ENCODE measurements at places on chromosomes 5 and 9. TPM values are rescaled to one million over a fixed set of nuclear protein-coding genes. Genes with fewer than 3 reads are reported as not detected.

GRCh38 chr9:21477466-21477865 is 4.6 kb downstream of the IFNE start:
- DNase-seq, result no peak
- no peak overlapping the region for H3K27ac ChIP-seq
- H3K4me1 ChIP-seq, result no peaks in the 10 kb centered on the region
- H3K27me3 ChIP-seq, result peaks cover 4% of the 10 kb centered on the region

GRCh38 chr9:4235420-4235819 is 64.4 kb downstream of the GLIS3 start:
- H3K27ac ChIP-seq, result peak overlapping the region; percentile 65
- H3K4me1 ChIP-seq, result peaks cover 5% of the 10 kb centered on the region
- H3K36me3 ChIP-seq, result no peaks in the 10 kb centered on the region
- H3K4me3 ChIP-seq, result no peak overlapping the region
- DNase-seq, result no peak

GRCh38 chr5:607541-608428 is 4.4 kb upstream of the CEP72 start:
- peaks cover 4% of the 10 kb centered on the region for H3K27me3 ChIP-seq
- no peak overlapping the region for H3K27ac ChIP-seq
- H3K4me1 ChIP-seq, result no peaks in the 10 kb centered on the region
- no peak overlapping the region for H3K4me3 ChIP-seq

Gene IL9
- polyA plus RNA-seq, result not detected

Gene ST6GALNAC6
- 50.2 TPM for polyA plus RNA-seq

Gene THG1L
- polyA plus RNA-seq, result 26.4 TPM

DNA sequence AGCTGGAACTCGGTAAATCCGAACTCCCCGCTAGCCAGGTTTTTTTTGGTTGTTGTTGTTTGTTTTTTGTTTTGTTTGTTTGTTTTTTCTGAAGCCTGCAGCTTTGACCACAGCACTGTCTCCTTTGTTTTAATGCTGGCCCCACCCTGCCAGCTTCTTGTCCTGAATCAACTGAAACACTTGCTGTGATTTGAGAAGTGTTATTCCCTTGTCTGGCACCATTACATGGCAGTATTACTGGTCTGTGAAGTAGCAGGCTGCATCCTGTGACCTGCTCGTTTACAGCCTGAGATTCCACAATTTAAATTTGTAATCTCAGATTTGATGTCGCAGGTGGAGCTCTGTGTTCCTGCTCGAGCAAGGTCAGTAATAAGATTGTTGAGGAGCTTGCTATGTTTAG is 1.4 kb upstream of the SLC36A2 start:
- no peak overlapping the region for H3K27ac ChIP-seq
- H3K4me3 ChIP-seq, result no peak overlapping the region
- no peaks in the 10 kb centered on the region for H3K4me1 ChIP-seq

DNA sequence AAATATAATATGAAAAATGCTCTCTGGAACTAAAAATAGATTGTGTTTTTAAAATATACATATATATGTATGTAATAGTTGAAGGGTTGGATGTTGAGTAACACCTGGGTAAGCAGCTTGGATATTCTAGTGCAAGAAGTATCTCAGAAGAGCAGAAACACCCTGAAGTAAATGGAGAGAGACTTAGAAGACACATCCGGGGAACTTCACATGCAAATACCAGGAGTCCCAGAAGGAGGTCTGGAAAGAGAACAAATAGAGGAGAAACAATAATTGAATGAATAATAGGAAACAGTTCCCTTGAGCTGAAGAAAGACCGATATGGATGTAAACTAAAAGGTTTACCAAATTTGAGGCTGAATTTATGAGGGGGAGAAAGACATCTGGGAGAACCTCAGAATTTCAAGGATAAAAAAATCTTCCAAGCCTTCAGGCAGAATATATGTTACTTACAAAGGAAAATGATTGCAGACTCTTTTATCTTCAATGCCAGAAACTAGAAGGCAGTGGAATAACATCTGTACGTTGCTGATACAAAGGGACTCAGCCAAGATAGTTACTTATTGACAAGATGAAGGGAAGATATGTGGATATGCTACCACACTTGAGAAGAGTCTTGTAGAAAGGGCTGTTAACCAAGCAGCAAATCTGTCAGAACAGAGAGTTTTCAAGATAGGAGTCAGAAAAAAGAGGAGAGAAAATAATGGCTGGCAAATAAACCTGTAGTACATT is 42.7 kb downstream of the HSDL2 start:
- H3K4me3 ChIP-seq, result no peak overlapping the region
- no peaks in the 10 kb centered on the region for H3K4me1 ChIP-seq
- no peaks in the 10 kb centered on the region for H3K36me3 ChIP-seq
- no peaks in the 10 kb centered on the region for H3K27me3 ChIP-seq
- no peak overlapping the region for H3K27ac ChIP-seq

DNA sequence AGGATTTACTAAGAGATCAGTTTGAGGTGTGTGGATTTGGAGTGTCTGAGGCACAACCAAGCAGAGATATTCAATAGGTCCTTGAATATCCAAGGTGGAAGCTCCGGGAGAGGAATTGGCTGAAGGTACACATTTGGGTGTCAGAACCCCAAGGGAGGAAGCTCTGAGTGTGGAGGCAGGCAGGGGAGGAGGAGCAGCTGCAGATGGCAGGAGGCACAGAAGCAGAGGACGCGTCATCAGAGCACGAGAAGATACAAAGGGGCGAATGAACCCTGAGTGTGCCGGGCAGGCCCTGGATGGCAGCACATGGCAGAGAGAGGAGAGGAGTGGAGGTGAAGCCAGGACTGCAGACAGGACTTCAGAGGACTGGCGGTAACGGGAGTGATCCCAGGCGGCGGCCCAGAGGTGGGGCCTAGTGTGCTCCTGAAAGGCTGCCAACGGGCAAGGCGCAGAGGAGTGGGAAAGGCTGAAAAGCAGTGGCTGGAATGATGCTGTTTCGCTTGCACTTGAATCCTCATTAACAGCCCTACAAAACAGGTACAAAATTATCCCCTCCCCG is 179.8 kb downstream of the FANCC start:
- H3K4me3 ChIP-seq, result no peak overlapping the region
- no peaks in the 10 kb centered on the region for H3K4me1 ChIP-seq

DNA sequence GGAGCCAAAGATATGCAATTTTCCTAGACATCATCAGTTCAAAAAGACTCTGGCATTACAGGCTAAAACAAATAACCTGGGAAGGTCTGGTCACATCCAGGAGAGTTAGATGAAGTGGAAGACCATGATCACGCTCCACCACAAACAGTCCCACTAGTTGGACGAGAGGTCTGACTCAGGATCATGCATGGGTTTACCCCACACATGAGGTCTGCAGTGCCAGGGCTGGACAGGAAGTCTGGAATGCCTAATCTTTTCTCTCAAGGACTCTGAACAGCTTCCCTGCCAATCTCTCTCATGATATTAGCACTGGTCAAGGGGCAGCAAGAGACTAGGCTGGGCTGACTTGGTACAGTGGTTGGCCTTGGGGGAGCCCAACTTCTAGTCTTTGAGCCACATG is 7.1 kb downstream of the PRUNE2 start:
- no peak for DNase-seq
- H3K27me3 ChIP-seq, result no peaks in the 10 kb centered on the region
- H3K4me1 ChIP-seq, result no peaks in the 10 kb centered on the region
- no peaks in the 10 kb centered on the region for H3K36me3 ChIP-seq

Gene RFESD
- 5.8 TPM for polyA plus RNA-seq

DNA sequence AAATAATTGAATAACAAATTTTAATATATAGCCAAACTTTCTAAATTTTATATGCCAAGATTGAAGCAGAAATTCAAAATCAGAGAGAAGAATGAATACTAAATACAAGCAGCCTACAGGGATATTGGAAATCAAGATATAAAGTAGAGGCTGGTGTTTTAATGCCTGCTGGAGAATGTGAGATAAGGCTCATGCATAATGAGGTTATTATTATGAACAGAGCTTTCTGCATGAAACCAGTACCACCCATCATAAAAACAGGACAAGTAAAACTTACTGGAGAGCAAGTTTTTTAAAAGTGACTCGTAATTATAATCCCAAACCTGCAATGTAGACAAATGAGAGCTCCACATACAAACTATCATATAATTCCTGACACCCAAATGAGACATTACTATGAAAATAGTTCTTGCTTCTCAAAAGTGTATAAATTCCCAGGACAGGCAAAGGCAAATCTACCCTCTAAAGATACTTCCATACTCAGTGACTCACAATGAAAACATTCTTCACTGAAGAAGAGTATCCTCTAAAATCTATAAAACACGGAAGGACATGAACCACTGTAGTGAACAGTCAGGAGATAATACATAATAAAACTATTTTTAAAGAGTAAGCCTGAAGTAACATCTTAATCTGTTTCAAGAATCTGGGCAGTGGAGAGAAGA is 532.0 kb upstream of the GRAMD2B start:
- no peaks in the 10 kb centered on the region for H3K36me3 ChIP-seq
- no peak for DNase-seq
- no peak overlapping the region for H3K27ac ChIP-seq
- no peaks in the 10 kb centered on the region for H3K4me1 ChIP-seq
- H3K4me3 ChIP-seq, result no peak overlapping the region
- H3K27me3 ChIP-seq, result no peaks in the 10 kb centered on the region

Gene PCDHB3
- polyA plus RNA-seq, result 2.2 TPM

DNA sequence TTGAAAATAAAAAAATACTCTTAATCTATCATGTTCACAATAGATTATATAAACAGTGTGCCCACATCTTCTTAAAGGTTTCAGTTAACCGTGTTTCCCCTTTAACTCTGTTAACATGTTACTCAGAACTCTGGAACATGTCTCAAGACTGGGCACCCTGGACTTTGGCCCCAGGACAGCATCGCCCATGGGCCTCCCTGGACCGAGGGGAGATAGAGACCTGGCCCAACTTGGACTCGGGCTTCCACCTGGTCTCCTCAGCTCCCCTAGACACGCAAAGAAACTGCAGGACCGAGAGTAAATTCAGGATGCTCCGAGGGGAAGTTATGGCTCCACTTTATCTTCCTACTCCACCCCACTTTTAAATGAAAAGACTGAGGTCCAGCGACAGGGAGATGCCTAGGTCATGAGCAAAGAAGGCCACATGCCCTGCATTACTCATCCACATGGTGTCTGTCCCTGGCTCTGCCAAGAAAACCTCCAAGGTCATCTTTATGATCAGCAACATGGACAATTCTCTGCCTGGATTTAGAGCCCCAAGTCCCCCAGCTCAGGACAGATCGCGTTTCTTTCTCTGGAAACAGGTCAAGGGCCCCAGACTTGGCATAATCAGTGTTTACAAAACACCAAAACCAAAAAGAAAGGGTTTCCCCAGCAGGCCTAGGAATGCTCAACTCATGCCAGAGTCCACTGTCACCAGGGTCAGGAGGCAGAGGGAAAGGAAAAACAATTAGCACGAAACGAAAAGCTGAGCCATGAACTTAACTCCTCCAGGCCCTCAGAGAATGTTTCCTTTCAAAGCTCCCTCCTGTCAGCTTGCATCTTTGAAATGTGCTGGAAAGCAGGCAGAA is 17.4 kb downstream of the GPX3 start:
- H3K4me3 ChIP-seq, result no peak overlapping the region
- H3K36me3 ChIP-seq, result peaks cover 100% of the 10 kb centered on the region
- DNase-seq, result peak; percentile 79
- H3K27ac ChIP-seq, result peak overlapping the region; percentile 72
- H3K27me3 ChIP-seq, result no peaks in the 10 kb centered on the region
- peaks cover 6% of the 10 kb centered on the region for H3K4me1 ChIP-seq

- H3K27me3 ChIP-seq, result peaks cover 2% of the 10 kb centered on the region
- no peaks in the 10 kb centered on the region for H3K36me3 ChIP-seq
- H3K4me1 ChIP-seq, result no peaks in the 10 kb centered on the region
- no peak overlapping the region for H3K4me3 ChIP-seq
These were observed 176.4 kb upstream of the CHD1 start for GRCh38 chr5:99105216-99105615.

- H3K27me3 ChIP-seq, result no peaks in the 10 kb centered on the region
- peak; percentile 33 for DNase-seq
- H3K4me3 ChIP-seq, result no peak overlapping the region
- no peak overlapping the region for H3K27ac ChIP-seq
- no peaks in the 10 kb centered on the region for H3K36me3 ChIP-seq
- H3K4me1 ChIP-seq, result no peaks in the 10 kb centered on the region
These were observed 54.4 kb downstream of the CCDC192 start for GRCh38 chr5:127757576-127757975.

- H3K27ac ChIP-seq, result no peak overlapping the region
- DNase-seq, result no peak
- H3K36me3 ChIP-seq, result no peaks in the 10 kb centered on the region
- H3K4me3 ChIP-seq, result no peak overlapping the region
- H3K27me3 ChIP-seq, result no peaks in the 10 kb centered on the region
These were observed 317.0 kb upstream of the RFX3 start for GRCh38 chr9:3842839-3843238.

- H3K36me3 ChIP-seq, result no peaks in the 10 kb centered on the region
- H3K4me3 ChIP-seq, result no peak overlapping the region
- no peak overlapping the region for H3K27ac ChIP-seq
- H3K4me1 ChIP-seq, result no peaks in the 10 kb centered on the region
- peak; percentile 27 for DNase-seq
These were observed 337.5 kb downstream of the CDH9 start for GRCh38 chr5:26700759-26701384.

Gene RECK
- 23.7 TPM for polyA plus RNA-seq

DNA sequence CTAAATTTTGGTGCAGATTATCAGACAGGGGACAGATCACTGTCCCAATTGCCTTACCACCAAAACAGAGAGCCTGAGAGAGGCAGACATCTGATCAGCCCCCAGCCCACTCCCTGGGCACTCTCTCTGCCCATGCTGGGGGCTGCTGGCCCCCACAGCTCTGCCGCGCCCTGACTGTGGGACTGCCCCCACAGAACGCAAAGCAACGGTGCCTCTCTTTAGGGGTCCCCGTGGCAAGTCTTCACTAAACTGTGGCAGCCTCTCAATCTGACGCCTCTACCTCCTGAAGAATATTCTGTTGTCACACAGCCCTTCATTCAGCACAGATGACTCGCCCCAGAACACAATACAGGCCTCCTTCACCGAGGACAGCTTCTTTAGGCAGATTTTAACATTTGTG is 197.4 kb downstream of the ERCC6L2 start:
- H3K36me3 ChIP-seq, result no peaks in the 10 kb centered on the region
- no peak overlapping the region for H3K4me3 ChIP-seq
- H3K27ac ChIP-seq, result no peak overlapping the region
- no peaks in the 10 kb centered on the region for H3K27me3 ChIP-seq

Gene PLAC8L1
- 1.1 TPM for polyA plus RNA-seq

Measured in left lung (tissue), 14 donors.